ENCODE measurements at places on chromosomes 5 and 9.

DNA sequence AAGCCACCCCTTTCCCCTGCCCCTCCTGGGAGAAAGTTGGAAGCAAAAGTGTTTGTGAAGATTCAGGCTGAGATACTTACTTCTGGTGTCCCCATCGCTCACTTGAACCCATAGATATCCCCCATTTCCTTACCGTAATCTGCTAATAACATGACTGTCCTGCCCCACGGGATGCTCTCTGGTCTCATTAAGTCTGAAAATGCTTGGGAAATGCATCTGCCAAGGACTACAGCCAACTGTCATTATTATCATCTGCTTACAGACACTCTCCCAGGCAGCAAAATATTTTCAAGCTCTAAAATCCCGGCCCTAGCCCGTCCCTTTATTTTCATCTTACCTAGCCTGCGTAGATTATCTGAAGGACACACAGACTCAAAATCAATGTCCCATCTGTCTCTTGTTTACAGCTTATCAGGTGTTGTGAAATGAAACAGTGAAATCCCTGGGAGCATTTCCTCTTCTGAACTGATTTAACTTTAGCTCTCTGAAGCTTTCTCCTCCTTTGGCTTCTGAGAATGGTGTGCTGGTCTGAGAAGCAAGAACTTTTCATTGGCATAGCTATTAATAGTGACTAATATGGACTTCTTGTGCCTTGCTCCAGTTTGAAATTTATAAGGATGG is 126.9 kb upstream of the OSMR start:
- DNase-seq = no peak

DNA sequence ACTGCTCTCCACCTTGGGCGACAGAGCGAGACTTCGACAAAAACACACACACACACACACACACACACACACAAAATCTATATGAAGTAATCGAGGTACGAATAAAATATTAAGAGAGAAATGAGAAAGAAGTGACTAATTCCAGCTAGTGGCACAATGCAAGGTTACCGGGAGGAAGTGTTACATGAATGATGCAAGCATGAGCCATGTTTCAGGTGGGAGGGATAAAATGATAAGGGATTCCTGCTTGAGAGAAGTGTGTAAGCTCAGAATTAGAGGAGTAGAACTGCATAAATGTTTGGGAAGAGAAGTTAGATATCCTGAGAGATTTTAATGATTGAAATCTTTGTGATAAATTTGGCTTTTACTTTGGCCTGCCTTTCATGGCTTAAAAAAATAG is 18.8 kb downstream of the HAPLN1 start:
- DNase-seq = no peak

GRCh38 chr9:109193974-109194556 is 27.0 kb upstream of the FRRS1L start:
- DNase-seq = no peak

- DNase-seq = no peak
These were observed 111.8 kb upstream of the NTRK2 start for GRCh38 chr9:84557751-84558150.

DNA sequence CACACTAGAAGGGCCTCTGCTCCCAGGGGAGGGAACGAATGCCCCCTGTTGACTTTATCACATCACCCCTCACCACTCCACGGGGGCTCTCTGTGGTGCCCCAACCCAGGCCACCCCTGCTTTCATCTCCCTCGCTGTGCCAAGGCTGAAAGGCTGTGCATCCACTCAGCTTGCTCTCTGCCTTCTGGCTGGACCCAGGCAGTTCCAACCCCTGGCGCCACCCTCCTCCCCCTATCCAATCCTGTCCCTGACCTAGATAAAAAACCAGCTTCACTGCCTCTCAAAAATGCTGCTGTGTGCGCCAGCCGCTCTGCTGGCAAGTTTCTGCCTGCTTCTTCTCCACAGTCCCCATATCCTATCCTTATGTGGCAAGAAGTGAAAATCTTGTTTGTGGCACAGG is 22.4 kb upstream of the CORO2A start:
- no peak for DNase-seq

DNA sequence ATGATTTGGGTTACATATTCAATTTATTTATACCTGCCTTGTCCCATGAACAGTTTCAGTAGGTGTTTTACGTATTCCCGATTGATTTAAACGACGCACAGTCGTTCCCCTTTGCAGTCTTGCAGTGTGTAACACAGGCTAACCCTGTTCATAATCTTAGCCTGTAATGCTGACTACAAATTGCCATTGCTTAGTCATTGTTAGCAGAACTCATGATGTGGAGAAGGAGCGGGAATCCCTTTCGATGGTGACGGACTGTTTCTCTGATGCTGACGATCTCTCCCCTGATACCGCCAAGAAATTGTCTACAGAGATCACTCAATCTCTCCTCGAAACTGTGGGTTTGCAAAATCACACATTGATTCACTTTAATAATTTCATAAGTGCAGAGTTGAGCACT is 93.2 kb downstream of the MRPL36 start:
- no peak for DNase-seq

Data from activated CD8-positive, alpha-beta T cell treated with anti-CD3 and anti-CD28 coated beads for 36 hours (primary cell).